Tongue (tissue), 3 donors: ENCODE measurements at places on chromosomes 2 and 18.

DNA sequence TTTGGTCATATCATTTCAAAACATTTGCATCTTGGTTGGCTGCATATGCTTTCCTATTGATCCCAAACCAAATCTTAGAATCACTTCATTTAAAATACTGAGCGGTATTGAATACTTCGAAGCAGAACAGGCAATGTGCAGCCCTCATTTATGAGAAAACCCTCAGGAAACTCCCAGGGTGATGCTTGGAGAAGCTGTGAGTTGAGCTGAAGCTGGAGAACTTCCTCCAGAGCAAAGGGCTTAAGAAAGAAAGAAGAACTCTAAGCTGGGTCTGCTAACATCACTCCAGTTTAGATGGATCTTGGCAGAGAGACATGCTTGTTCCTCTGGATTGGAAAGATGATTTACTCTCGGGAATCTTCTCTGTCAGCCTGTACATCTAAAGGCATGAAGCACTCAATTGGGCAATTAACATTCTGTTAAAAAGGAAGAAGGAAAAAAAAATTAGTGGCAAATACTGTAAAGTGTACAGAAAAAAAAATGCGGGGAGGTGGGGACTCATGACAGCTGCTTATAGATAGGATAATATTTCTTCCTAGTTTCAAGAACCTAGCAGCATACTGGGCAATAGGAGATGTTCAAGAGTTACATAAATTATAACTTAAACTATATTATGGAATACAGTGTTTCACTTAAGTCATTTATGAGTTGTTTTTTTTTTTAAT is 49.5 kb downstream of the ATIC start:
- DNase-seq = no peak

DNA sequence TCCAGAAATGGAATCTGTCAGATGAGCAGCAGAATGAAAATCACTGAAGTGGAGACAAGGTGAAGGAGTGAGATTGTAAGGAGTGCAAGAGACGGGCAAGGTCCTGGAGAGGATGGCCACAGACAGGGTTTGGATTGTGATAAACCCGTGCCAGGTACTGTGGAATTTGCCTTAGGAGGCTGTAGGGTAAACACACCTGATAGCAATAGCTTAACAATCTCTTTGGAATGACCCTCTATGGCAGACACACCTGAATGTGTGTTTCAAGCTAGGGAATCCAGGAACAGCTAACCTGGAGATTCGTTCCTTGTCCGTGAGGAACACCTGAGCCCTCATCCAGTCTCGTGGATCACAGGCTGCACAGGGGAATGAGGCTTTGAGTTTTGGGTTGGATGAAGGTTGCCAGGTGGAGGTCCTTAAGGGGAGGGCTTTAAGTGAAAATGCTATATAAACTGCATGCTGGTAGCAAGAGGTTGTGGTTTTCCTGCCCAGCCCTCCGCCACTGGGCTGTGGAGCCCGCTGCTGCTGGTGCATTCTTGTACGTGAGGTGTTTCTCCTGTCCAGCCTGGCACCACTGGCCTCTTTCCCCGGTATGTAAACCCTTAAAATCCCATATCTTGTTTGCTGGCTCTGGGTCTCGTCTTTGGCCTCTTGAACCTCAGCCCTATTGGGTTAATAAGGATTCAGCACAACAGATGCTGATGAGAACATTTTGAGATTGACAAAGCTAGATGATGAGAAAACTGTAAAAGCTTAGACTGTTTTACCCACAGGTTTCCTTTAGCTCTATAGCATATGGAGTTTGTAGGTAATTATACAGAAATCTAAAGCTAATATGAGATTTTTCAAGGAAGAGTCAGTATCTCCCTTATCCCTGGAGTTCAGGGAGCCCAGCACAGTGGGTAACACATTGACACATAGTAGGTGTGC is 117.9 kb downstream of the ARHGAP15 start:
- no peak for DNase-seq

DNA sequence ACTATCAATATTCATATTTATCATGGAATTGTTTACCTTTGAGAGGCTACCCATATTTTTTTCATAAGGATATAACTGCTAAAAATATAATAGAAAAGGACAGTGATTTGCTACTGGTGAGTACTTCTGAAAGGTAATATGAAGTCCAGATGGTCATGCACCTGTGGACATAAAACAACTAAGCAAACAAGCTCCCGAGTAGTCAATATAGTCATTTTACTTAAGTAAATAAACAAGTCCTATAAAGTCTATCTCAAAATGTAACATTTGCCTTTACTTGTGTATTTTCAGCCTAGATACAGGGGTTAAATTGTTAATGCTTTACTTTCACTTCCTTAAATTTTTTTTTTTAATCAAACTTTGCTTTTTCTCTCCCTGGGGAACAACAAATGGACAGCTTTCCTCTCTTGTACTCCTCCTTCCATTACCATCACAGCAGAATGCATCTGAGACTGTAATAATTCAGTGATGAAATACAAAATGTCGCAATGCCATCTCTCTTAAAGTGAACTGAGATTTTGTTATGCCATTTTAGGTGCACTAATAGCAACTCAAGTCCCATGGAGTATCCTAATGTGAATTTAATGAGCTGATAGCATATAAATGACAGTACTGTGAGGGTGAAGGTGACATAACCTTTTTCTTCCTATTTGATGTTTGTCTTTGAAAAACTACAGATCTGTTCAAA is 1325.4 kb upstream of the ZEB2 start:
- no peak for DNase-seq

DNA sequence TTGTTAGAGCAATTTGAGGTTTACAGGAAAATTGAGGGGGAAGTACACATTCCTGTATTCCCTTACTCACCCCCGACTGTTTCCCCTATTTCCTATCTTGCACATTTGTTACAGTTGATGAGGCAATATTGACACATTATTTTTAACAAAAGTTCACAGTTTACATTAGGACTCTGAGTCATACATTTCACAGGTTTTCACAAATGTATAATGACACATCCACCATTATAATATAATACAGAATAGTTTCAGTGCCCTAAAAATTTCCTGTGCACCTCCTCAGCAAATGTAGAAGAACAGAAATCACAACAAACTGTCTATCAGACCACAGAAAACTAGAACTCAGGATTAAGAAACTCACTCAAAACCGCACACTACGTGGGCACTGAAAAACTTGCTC is 160.6 kb upstream of the RMP24 start:
- DNase-seq = no peak

- DNase-seq = no peak
Observed at GRCh38 chr2:68251855-68252399, 405 bp downstream of the PPP3R1 start.

- DNase-seq = no peak
Observed at GRCh38 chr2:30867385-30867784, 60.1 kb upstream of the CAPN13 start.

DNA sequence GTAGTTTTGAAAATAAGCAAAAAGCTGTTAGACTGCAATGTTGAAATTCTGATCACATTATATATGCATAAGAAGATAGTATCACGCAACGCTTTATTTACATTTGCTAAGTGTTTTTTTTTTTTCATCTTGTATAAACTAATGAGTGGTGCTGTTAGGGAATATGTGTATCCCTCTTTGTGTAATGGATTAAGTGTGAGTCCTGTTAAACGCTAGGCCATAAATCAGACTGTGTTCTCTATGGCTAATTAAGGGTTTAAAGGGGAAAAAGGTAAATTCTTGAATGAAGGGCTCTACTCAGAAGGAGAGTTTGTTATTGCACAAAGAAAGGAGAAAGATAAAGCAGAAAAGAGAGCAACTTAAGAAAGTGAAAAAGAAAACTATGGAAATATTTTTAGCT is 4.8 kb upstream of the ASXL3 start:
- DNase-seq = no peak

GRCh38 chr2:241289597-241289996 is 25.9 kb downstream of the HDLBP start:
- DNase-seq = no peak

GRCh38 chr2:127515383-127515915 is 10.8 kb downstream of the IWS1 start:
- DNase-seq = no peak

DNA sequence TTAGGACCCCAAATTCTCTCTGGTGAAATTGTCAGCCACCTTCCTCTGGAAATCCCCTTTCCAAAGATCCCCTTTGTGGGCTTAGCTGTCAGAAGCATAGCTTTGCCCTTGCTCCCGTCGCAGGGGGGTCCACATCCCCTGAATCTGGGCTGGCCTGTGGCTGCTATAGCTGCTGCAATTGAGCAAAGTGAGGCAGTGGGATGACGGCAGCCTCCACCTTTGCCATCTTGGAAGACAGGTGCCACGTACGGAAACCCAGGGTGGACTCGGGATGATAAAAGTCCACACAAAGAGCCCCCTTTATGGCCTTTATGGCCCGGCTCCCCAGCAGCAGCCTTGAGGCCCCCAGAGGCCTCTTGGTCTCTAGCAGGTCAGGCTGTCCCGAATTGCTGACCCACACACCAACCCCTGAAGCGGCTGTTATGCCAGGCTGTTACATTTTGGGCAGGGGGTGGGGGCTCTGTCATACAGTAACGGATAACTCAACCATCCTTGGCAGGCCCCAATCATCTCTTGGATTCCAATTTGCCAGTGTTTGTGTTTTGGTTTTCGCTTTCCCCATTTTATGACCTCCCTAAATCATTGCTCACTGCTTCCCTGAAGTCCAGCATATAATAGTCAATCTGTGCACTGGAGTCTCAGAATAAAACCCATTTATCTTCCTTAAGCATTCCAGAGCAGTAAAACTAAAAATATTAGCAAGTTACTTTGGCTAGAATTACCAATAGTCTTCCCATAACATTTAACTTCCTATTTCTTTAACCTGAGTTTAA is 33.2 kb upstream of the ID2 start:
- no peak for DNase-seq
